EH (cell line): ENCODE measurements at places on chromosomes 6 and 20.

GRCh38 chr6:158290659-158291058 lies 21.6 kb upstream of the TULP4 start:
- no peak for DNase-seq

DNA sequence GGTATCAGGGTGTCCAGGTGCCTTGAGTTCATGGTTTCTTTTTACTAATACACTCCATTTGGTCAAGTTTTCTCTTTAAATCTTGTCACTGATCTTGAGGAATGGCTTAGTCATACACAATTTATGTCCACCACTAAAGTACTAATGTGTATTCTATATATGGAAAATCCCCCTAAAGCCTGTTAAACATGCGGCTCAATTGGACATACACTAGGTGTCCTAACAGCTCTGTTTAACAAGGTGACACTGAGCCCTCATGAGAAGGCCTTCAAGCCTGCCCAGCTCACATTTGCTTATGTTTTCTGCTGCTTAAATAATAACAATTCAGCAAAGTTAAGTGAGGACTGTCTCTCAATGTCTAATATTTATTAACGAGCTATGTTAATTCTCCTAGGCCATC lies 31.5 kb downstream of the PDE7B start:
- DNase-seq = peak; percentile 48

GRCh38 chr6:146028252-146028795 lies 538 bp upstream of the GRM1 start:
- peak; percentile 68 for DNase-seq

DNA sequence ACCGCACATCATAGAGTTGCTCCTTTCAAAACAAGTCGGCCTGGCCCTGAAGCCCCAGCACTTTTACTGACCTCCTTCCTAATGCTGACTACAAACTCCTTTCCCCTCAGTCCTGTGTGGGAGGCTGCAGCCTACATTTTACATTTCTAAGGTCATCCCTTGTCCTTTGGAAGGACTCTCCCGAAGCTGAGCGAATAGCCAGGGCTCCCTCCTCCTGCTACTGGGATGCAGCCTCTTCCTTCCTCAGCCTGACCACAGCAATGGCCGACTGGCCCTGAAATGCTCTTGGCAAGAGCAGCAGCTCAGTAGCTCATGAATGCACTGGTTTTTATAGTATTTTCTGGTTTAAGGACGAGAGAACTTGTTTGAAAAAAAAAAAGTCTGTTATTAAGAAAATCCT lies 679 bp downstream of the ADGRF5 start:
- no peak for DNase-seq

GRCh38 chr6:39173270-39173669 lies 56.0 kb downstream of the KCNK5 start:
- DNase-seq = no peak

DNA sequence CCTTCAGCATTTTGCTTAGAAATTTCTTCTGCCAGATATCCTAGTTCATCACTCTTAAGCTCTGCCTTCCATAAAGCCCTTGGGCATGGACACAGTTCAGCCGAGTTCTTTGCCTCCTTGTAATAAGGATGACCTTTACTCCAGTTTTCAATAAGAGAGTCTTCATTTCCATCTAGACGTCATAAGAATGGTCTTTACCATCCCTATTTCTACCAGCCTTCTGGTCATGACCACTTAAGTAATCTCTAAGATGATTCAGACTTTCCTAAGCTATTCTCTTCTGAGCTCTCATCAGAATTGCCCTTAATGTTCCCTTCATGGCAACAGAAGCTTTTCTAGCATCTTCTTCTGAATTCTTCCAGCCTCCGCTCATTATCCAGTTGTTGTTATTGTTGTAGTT lies 126.1 kb downstream of the TFAP2C start:
- DNase-seq = peak; percentile 42

GRCh38 chr6:19866985-19867627 lies 29.9 kb downstream of the ID4 start:
- peak; percentile 61 for DNase-seq

GRCh38 chr6:68506911-68507310 lies 128.2 kb upstream of the ADGRB3 start:
- no peak for DNase-seq

- DNase-seq = no peak
These were observed 14.5 kb upstream of the KCNK5 start for GRCh38 chr6:39243809-39244208.

- peak; percentile 47 for DNase-seq
These were observed 1.6 kb downstream of the TOX2 start for GRCh38 chr20:43916073-43916880.

- DNase-seq = peak; percentile 52
These were observed 34.3 kb upstream of the FOXC1 start for GRCh38 chr6:1575210-1576041.

GRCh38 chr6:145147981-145148749 lies 587.2 kb downstream of the EPM2A start:
- DNase-seq = peak; percentile 89

DNA sequence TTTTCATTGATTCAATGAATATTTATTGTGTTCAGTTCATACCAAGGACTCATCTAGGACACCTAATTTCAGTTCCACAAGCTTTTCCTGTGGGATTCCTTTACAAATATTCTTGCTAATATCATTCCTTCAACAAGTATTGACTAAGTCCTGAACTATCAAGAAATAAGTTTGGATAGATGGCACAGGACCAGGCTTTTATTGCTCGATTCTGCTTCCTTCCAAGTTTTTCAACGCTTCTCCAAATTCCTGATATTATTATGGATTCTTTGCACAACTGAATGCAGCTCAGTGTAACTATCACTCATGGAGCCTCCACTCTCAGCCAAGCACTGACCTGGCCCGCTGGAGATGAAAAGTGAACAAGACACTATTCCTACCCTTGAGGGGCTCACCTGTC lies 32.7 kb upstream of the COL21A1 start:
- DNase-seq = no peak

DNA sequence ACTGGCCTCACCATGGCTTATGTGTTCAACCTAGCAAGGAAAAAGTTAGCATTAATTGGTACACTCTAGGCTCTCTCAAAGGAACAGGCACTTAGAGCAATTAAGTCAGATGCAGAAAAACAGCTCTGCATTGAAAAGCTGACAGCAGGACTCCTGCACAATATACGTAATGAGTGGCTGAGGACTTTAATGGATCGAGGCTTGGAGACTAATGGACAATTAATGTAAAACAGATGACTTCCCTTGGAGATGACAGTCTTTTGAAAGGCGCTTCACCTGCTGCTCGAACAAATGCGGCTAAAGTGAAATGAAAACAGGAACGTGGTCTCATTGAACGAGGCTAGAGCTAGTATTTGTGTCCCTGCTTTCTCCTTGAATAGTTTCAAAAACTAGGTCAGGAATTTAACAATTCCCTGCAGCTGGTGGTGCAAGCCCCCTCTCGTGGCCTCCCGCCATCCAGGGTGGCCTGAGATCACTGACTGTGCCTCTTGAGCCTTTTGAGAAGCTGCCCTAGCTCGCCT lies 137.1 kb downstream of the ELOVL4 start:
- no peak for DNase-seq

GRCh38 chr6:17501982-17502704 lies 98.0 kb upstream of the FAM8A1 start:
- DNase-seq = peak; percentile 13

DNA sequence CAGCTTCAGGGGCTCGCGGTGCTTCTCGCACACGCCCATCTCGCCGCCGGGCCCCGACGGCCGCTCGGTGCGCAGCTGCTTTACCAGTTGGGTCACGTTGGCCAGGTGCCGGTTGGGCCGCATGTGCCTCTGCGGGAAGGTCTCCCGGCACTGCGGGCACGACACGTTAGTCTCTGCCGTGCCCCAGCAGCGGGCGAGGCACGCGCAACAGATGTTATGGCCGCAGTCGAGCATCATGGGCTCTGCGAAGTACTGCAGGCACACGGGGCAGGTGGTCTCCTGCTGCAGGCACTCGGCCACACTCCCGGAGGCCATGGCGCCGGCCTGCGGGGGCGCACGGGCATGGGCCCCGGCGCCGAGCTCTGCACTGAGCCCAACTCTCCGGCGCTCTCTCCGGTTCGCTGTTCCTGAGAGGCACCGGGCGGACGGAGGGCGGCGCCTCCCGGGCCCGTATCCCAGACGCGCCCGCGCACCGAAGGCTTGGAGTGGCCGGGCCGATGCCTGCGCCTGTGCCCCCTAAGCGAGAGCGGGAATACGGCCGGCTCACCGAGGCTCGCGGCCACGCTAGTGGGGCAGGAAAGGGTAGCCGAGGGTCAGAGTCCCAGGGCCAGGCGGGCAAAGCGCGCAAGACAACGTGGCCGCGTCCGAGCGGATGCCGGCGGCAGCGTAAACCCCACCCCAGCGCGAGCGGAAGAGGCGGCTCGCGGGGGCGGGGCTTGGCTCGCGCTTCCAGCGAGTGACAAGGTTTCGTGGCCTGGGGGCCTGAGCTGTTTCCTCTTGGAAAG lies at the start of gene TRIM27:
TRIM27 (minus strand) TSS at position 668 of the 785 bp plus-strand sequence; CDS start at position 315, 353 bp downstream.
- peak; percentile 90 for DNase-seq

DNA sequence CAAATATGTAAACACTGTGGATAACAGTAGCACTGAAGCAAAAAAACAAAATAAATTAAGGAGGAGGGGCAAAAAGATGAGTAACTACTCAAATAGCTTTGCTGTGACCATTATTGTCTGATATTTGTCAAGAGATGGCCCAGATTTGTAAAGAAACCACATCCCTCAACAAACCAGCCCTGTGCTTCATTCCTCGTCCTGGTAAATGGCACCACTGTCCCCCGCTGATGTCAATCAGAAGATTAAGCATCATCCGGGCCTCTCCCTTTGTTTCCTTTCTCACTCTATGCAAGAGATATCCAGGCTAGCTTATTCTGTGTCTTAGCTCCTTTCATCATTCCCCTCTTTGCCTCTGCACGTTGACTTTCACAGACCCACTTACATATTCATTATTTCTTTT lies 259.0 kb downstream of the SYNE1 start:
- DNase-seq = peak; percentile 81

DNA sequence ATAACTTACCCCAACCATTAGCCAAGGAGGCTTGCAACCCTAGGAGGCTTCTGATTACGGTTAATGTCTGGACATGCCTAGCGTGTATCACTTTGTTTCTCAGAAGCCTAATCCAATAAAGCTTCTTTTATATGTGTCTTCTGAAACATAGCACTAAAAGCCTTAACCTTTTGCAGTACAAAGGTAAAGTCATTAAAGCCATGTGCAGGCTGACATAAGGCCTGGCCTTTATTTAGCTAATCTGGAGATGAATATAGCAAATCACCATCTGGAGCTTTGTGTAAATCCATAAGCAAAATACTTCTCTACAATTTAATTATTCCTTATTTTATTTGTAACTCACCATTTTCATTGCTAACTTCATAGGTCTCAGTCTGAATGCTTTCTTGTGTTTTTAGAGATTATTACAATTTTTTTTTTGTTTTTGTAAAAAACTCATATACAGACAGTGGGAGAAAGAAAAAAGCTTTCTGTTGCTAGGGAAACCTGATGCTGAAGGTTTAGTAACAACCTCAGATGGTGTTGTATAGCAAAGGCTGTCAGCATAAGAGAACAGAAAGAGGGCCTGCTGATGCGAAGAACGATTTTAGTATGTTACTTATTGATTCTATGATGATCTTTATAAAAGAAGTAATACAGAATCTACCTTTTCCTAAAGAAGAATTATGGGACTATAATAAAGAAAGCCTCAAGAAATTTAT lies at the start of gene EYS:
EYS (minus strand) TSS at position 101 of the 701 bp plus-strand sequence. CDS start 211,816 bp downstream, outside the sequence.
- no peak for DNase-seq

- peak; percentile 20 for DNase-seq
These were observed 159.2 kb downstream of the UBE3D start for GRCh38 chr6:82906489-82906888.

DNA sequence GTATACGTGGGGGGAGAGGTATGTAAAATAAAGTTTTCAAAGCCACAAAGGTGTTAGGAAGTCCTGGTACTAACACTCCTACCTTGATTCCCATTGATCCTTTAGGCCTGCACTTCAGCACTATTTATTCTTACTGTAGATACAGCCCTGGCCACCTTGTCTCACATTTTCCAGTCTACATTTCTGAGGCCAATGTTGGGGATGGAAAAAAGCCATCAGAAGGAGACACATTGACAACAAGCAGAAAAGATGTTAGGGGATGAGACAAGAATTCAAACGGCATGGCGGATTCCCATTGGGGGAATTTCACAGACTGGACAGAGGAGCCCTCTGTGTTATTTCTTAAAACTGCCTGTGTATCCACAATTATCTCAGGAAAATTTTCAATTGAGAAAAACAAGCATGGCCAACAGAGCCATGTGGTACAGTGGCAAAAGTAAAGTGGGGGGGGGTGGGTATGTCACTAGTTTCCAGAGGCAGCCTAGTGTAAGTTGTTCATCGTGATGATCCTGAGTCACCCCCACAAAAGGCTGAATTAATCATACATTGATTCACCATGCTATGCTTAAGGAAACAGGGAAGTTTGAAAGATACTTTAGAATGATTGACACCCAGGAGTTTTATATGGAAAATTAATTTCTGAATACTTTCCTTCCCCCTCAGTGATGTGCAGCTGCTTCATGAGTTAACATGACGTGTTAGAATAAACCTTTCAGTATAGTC lies 40.5 kb downstream of the RREB1 start:
- peak; percentile 86 for DNase-seq

DNA sequence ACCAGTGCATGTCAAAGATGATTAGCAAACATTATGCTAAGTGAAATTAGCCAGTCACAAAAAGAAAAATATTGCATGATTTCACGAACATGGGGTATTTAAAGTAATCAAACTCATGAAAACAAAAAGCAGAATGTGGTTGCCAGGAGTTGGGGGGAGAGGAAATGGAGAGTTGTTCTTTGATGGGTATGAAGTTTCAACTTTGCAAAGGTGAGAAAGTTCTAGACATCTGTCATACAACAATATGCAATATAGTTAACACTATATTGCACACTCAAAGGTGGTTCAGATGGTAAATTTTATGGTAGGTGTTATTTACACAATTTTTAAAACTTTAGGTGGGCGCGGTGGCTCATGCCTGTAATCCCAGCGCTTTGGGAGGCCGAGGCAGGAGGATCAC lies 13.4 kb upstream of the GCNT2 start:
- no peak for DNase-seq

DNA sequence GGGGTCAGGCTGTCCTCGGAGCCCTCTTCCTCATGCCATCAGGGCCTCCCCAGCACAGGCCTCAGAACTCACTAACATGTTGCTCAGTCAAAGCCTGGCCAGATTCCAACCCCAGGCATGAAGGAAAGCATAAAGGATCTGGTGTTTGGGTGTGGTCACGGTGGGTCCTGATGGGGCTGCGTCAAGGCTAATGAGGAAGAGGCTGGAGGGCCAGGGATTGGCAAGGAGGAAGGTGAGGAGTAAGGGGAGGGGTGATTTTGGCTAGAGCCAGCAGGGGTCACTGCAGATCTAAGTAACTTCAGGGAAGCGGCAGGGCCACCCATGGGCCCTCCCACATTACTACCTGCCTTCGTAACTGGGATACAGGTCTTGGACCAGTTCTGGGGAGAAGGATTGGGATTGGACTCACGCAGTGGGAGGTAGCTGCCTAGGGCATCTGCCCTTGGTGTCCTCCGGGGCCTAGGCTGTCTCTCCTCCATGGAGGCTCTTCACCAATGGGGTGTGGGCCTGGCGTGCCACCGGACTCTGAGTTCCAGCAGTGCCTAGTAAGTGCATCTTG lies 36.2 kb upstream of the MRPS18A start:
- peak; percentile 64 for DNase-seq

DNA sequence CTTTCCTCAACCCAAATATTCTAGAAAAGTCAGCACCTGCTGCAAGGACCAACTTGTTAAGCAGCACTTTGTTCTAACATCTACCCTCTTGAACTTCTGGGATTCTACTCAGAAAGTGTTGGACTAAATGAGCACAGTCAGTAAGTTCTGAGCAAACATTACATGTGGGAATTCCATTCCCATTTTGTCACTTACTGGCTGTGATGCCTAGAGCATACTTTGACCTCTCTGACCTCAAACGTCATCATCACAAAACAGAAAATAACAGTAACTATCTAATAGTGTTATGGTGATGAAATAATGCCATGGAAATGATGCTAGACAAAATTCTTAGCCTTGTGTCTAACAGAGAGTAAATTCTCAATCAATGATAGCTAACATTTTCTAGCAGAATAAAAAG lies 829.4 kb downstream of the EPHA7 start:
- DNase-seq = no peak
